Motor neuron (in vitro differentiated cells): ENCODE measurements at places on chromosomes 16 and 17. TPM values are rescaled to one million over a fixed set of nuclear protein-coding genes. Genes with fewer than 3 reads are reported as not detected.

GRCh38 chr17:78995022-78995760, 14.4 kb downstream of the CANT1 start:
- no peak for ATAC-seq

GRCh38 chr17:9192010-9192409, 170.7 kb downstream of the NTN1 start:
- no peak for ATAC-seq

GRCh38 chr16:81546781-81547180, 102.2 kb downstream of the CMIP start:
- peak; percentile 38 for ATAC-seq

DNA sequence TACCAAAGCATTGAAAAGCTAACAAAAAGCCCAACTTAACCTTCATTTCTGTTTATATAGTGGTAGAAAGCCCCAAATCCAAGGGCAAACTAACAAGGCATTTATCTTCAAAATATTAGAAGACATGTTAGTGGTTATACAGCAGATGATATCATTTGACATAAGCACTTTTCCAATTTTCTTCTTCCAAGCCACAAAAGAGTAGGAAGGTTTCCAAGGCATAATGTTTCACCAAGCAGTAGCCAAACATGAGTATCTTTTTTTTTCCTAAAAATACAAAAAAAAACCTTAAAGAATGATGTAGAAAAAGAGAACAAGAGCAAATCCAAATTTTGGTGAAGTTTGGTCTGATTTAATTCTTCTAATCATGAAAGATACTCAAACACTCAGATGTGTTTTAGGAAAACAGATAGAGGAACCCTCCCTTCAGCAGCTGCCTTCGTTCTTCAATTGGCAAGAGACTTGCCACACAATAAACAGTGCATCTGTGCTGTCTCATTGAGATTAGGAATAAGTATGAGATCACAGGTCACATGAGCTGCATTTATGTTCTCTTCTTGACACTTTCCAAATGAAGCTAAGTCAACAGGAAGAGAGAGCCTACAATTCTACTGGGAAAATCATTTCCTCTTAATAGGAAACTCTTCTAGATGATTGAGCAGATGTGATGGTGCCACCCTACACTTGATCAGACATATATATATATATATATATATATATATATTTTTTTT, 106.7 kb downstream of the TTC19 start:
- peak; percentile 84 for ATAC-seq

DNA sequence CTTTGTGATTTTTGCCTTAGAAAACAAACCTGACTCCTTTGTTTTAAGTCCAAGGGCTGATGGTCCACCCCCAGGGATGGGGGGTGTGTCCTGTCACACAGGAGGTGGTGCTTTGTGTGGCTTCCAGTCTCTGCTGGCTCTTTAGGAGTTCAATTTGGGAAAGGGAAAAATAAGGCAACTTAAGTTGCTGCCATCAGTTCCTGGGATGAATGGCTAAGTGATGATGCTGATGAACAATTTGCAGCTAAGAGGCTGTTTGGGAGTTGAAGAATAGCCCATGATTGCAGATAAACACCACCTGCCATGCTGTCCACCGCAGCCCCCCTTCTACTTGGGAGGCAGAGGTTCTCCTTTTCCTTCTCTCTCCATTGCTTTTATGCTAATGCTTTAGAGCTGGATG, 40.2 kb downstream of the ARL4D start:
- peak; percentile 24 for ATAC-seq

- ATAC-seq, result peak; percentile 81
Measured at GRCh38 chr16:53080345-53081031, 25.7 kb downstream of the CHD9 start.

GRCh38 chr16:88337021-88337420, 45.7 kb upstream of the ZNF469 start:
- ATAC-seq, result no peak

DNA sequence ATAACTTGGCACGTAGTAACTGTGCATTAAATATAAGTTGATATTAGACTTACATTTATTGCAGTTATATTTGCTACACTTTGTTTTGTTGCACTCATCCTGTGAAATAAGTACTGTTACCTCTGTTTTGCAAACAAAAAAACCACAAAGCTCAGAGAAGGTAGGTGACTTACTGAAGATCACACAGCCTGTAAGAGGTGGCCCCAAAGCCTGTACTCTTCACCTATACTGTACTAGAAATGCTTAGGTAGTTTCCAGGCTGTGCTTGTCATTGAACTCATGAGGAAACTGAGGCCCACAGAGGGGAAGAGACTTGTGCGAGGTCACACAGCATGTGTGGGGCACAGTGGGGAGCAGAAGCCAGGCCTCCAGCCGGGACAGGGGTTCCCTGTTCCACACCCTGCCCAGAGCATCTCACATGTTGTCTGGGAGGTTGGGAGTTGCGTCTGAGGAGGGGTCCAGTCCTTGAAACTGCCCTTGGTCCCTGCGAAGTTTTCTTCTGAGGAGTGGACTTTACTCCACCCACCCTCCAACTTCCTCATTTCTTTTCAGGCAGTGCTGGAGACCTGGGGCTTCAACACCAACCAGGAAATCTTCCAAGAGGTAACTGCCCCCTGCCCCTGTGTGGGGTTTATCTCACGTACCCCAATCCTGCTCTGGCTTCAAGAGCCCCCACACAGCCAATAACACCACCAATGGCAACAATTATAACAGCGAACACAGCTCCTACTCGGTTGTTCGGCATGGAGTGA, 13.0 kb downstream of the CETP start:
- ATAC-seq, result no peak

DNA sequence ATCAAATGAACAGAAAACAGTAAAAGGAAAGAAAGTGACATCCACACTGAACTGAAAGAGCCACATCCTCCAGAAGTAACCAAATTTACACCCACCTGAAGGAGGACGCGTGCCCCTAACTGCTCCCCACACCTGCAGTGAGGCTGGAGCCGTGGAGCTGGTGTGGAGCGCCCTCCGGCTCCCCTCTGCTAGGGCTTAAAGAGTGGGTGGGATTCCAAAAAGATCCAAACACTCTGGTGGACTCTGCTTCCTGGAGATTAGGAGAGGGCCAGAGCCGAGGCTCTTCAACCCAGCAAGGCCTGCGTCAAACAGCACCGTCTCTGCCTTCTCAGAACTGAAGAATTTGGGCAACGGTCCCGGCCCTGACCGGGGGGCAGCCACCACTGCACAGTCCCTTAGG, 15.2 kb downstream of the CCDC40 start:
- no peak for ATAC-seq

SECTM1 gene
- total RNA-seq, result 0.38 and 0.55 TPM in 2 replicates

PRDM7 gene
- total RNA-seq, result 0.09 and 0.21 TPM in 2 replicates

PMFBP1 gene
- total RNA-seq, result 1.3 and 1.5 TPM in 2 replicates

CCL4L2 gene
- not detected in 2 replicates for total RNA-seq

NPIPA7 gene
- 2.7 and 3.5 TPM in 2 replicates for total RNA-seq
